ENCODE measurements at places on chromosomes 7 and 10.

GRCh38 chr7:74138945-74139843, 35.0 kb upstream of the EIF4H start:
- no peak for DNase-seq

GRCh38 chr10:103847909-103848468, 7.4 kb downstream of the SH3PXD2A start:
- DNase-seq, result no peak

GRCh38 chr7:56537952-56538351, 421.7 kb upstream of the NUPR2 start:
- DNase-seq, result no peak

DNA sequence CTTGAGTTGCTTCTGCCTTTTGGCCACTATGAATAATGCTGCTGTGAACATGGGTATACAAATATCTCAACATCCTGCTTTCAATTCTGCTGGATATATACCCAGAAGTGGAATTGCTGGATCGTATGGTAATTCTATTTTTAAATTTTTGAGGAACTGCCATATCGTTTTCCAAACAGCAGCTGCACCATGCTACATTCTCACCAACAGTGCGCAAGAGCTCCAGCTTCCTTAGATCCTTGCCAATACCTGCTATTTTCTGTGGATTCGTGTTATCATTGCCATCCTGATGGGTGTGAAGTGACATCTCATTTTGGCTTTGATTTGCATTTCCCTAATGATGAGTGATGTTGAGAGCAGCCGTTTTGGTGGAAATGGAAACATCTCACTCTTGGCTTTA, 26.7 kb downstream of the FRMD4A start:
- no peak for DNase-seq
